ENCODE measurements at places on chromosomes 6 and 20. TPM values are rescaled to one million over a fixed set of nuclear protein-coding genes. Genes with fewer than 3 reads are reported as not detected.

- H3K36me3 ChIP-seq: no peaks in the 10 kb centered on the region
- no peak overlapping the region for H3K27ac ChIP-seq
- H3K4me3 ChIP-seq: no peak overlapping the region
- DNase-seq: no peak
- no peaks in the 10 kb centered on the region for H3K27me3 ChIP-seq
Observed at GRCh38 chr20:43973671-43974450, 59.2 kb downstream of the TOX2 start.

Gene CDSN
- 0.54 TPM for total RNA-seq

Gene POM121L2
- not detected for total RNA-seq

Gene ZHX3
- 53.0 TPM for total RNA-seq

GRCh38 chr6:42571611-42572342, 7.9 kb downstream of the UBR2 start:
- no peak for DNase-seq
- no peaks in the 10 kb centered on the region for H3K27me3 ChIP-seq
- peaks cover 20% of the 10 kb centered on the region for H3K36me3 ChIP-seq
- no peaks in the 10 kb centered on the region for H3K4me1 ChIP-seq
- no peak overlapping the region for H3K4me3 ChIP-seq

Gene PPARD
- total RNA-seq: 42.2 TPM

Gene GHRH
- not detected for total RNA-seq

GRCh38 chr6:82568290-82568993, 204.8 kb downstream of the TPBG start:
- no peaks in the 10 kb centered on the region for H3K4me1 ChIP-seq
- no peak overlapping the region for H3K4me3 ChIP-seq
- H3K36me3 ChIP-seq: no peaks in the 10 kb centered on the region
- H3K27me3 ChIP-seq: no peaks in the 10 kb centered on the region

Gene GSTA3
- total RNA-seq: not detected

- no peak overlapping the region for H3K27ac ChIP-seq
- no peak for DNase-seq
- H3K27me3 ChIP-seq: no peaks in the 10 kb centered on the region
- no peaks in the 10 kb centered on the region for H3K36me3 ChIP-seq
- H3K4me1 ChIP-seq: no peaks in the 10 kb centered on the region
- no peak overlapping the region for H3K4me3 ChIP-seq
Observed at GRCh38 chr6:81144346-81144745, 608.1 kb downstream of the TENT5A start.

Gene EPPIN
- total RNA-seq: not detected

- no peak overlapping the region for H3K4me3 ChIP-seq
- no peaks in the 10 kb centered on the region for H3K36me3 ChIP-seq
- no peak overlapping the region for H3K27ac ChIP-seq
- H3K4me1 ChIP-seq: no peaks in the 10 kb centered on the region
- no peak for DNase-seq
Observed at GRCh38 chr6:136846046-136846445, 23.7 kb downstream of the PEX7 start.

- no peaks in the 10 kb centered on the region for H3K27me3 ChIP-seq
- no peaks in the 10 kb centered on the region for H3K36me3 ChIP-seq
- no peak overlapping the region for H3K4me3 ChIP-seq
Observed at GRCh38 chr6:71383901-71384489, 95.4 kb downstream of the OGFRL1 start.

Gene SLA2
- 3.5 TPM for total RNA-seq

DNA sequence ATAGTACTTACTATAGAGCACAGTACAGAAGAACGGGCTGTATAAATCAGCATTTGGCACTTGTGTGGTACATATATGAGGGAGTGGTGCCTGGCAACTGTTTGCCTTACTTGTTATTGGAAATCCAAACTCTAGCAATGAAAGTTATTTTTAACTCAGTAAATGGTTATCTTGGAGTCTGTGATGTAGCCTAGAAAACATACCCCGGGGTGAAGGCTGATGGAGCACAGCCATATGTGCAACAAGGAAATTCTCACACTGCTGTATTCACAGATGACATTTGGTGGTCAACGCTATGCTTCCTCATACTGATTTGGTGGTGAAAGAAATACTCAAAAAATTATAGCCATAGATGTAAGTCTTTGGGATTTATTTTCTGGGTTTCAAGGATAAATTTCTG, 807.5 kb upstream of the FLRT3 start:
- no peak overlapping the region for H3K27ac ChIP-seq
- H3K27me3 ChIP-seq: no peaks in the 10 kb centered on the region
- H3K4me3 ChIP-seq: no peak overlapping the region
- no peak for DNase-seq

DNA sequence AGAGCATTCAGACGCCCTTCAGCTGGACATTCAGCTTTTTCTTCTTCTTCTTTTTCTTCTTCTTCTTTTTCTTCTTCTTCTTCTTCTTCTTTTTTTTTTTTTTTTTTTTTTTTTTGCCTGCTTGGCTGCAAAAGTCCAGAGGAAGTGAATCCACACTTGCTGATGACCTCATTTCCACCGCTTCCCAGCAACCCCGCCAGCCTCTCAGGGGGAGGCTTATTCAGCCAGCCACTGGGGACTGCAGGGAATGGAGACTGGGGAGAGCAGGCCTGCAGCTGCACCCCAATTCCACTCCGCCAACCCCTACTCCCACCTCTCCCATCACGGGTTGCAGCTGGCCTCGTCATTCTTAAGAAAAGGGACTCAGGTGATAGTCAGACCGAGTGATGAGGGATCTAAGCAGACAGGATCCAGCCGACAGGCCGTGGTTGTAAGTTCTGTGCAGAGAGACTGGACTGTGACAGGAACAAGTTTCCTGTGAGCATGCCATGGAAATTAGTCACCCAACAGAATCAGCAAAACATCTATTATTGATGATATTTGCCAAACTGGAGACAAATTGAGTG, 59.0 kb upstream of the QKI start:
- no peaks in the 10 kb centered on the region for H3K4me1 ChIP-seq
- H3K4me3 ChIP-seq: no peak overlapping the region
- DNase-seq: peak; percentile 51
- H3K27ac ChIP-seq: peak overlapping the region; percentile 38

Gene PROKR2
- not detected for total RNA-seq

- no peaks in the 10 kb centered on the region for H3K36me3 ChIP-seq
- H3K4me3 ChIP-seq: no peak overlapping the region
- no peak overlapping the region for H3K27ac ChIP-seq
- no peak for DNase-seq
- no peaks in the 10 kb centered on the region for H3K27me3 ChIP-seq
- no peaks in the 10 kb centered on the region for H3K4me1 ChIP-seq
Observed at GRCh38 chr6:68771426-68771825, 136.3 kb downstream of the ADGRB3 start.

DNA sequence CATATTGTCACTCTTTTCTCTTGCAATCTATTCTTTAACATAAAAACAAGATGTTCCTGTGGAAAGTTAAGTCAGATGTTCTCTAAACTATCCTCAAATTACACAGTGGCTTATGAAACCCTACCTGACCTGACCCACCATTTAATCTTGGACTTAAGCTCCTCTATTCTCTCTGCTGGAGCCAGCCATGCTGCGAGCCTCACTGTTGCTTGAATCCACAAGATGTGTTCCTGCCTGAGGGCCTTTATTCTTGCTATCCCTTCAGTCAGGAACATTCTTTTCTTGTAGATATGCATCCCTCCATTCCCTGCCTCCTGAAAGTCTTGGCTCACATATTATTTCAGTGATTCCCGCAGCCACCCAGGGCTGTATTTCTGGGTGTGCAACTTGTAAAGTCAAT, 283.2 kb downstream of the EPHA7 start:
- no peaks in the 10 kb centered on the region for H3K27me3 ChIP-seq
- H3K27ac ChIP-seq: no peak overlapping the region
- no peaks in the 10 kb centered on the region for H3K4me1 ChIP-seq
- no peak for DNase-seq
- H3K36me3 ChIP-seq: no peaks in the 10 kb centered on the region

DNA sequence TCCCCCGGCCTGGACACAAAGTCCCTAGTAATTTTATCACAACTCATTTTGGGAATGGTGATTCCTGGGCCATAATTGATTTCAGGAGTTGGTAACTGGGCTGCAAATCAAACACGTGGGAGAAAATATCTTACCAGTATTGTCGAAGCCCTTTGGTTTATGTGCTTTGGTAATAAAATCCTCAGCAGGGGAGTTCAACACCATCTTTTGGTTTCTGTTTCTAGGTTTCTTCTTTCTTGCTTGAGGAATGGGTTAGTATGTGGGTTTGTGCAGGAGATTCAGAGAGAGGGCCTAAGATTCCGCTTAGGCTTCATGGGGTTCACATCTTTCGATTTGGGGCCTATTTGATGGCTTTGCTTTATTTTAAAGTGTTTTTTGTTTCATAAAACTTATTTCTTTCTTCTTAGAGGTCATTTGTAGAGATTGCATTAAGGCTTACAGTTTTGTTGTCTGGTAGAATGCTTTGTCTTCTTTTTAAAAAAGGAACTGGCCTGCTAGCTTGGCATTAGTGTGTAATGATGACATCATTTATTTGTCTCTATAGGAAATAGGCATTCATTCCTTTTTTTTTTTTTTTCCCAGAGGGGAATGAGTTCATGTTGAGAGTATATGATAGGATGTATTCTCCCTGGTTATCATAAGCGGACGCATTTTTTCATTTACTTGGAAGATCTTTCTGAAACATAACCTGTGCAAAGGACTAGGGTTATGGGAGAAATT, 45.8 kb downstream of the CYP24A1 start:
- H3K27ac ChIP-seq: no peak overlapping the region
- no peaks in the 10 kb centered on the region for H3K4me1 ChIP-seq
- no peaks in the 10 kb centered on the region for H3K27me3 ChIP-seq
- H3K4me3 ChIP-seq: no peak overlapping the region
- H3K36me3 ChIP-seq: no peaks in the 10 kb centered on the region

DNA sequence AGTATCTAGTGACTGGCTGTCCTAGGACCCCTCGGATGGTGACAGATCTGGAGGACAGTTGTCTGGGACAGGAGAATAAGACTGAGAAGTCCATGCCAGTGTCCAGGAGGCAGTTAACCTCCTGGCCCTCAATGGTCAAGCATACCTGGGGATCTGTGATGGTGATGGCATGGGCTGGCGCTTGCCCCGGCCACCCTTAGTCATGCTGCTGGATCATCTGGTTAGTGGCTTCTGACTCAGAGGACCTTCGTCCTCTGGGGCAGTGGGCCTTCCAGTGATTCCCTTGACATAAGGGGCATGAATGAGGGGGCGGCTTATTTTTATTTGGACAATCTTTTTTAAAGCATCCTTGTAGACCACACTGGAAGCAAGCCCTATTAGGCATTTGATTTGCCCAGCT, 24.0 kb upstream of the SF3B5 start:
- DNase-seq: no peak
- no peaks in the 10 kb centered on the region for H3K27me3 ChIP-seq
- no peak overlapping the region for H3K27ac ChIP-seq

GRCh38 chr6:347232-347631, 44.3 kb upstream of the IRF4 start:
- H3K27ac ChIP-seq: no peak overlapping the region
- no peak overlapping the region for H3K4me3 ChIP-seq
- no peaks in the 10 kb centered on the region for H3K36me3 ChIP-seq
- DNase-seq: peak; percentile 85
- H3K27me3 ChIP-seq: no peaks in the 10 kb centered on the region

DNA sequence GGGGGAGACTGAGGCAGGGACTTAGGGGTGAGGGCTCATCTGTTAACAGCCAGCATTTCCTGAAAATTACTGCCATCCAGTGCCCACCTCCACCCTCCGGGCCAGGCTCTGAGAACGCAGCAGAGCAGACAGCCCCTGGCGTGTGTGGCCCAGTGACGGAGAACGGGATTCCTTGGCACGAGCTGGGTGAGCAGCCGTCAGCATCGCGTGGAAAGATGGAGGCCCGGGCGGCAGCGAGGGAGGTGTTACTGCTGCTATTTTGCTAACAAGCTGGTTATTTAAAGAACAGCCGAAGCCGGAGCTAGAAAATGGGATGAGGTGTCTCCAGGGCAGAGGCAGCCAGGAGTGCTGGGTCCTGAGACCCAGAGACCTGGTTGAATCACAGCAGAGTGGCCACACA, 62.7 kb downstream of the DLGAP4 start:
- H3K36me3 ChIP-seq: no peaks in the 10 kb centered on the region
- no peak for DNase-seq
- no peaks in the 10 kb centered on the region for H3K4me1 ChIP-seq
- no peak overlapping the region for H3K27ac ChIP-seq

Data from Peyer's patch (tissue), 4 donors.